Thymus (tissue), 14 donors: ENCODE measurements at places on chromosomes 1 and 21. TPM values are rescaled to one million over a fixed set of nuclear protein-coding genes. Genes with fewer than 3 reads are reported as not detected.

GRCh38 chr1:93842750-93843500 is 36.1 kb downstream of the DNTTIP2 start:
- no peak overlapping the region for H3K4me3 ChIP-seq
- DNase-seq: no peak
- H3K4me1 ChIP-seq: peaks cover 15% of the 10 kb centered on the region
- no peaks in the 10 kb centered on the region for H3K27me3 ChIP-seq
- H3K36me3 ChIP-seq: no peaks in the 10 kb centered on the region
- H3K27ac ChIP-seq: no peak overlapping the region

The NDUFS5 gene
- 359 TPM for total RNA-seq

The OPRD1 gene
- total RNA-seq: 0.05 TPM

The KRTAP19-1 gene
- total RNA-seq: not detected

DNA sequence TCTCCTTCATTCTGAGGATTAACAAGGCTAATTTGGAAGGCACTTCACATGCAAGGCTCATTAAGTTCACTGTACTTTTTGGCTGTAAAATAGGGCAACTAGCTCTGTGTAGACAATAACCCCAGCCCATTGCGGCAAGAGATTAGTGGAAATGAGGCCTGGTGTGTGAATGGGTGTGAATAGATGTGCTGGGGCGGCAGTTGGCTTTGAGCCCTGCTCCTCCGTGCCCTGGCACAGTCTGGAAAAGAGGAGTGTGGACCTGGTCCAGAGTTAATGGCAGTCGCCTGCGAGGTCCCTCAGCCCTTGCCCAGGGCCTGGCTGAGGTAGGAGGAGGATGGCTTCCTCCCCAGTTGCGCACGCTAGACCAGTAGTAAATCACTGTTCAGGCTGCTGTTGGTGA is 4.8 kb downstream of the KISS1 start:
- peaks cover 11% of the 10 kb centered on the region for H3K4me1 ChIP-seq
- no peak for DNase-seq
- H3K4me3 ChIP-seq: no peak overlapping the region
- H3K27ac ChIP-seq: no peak overlapping the region

The S100A7A gene
- not detected for total RNA-seq

DNA sequence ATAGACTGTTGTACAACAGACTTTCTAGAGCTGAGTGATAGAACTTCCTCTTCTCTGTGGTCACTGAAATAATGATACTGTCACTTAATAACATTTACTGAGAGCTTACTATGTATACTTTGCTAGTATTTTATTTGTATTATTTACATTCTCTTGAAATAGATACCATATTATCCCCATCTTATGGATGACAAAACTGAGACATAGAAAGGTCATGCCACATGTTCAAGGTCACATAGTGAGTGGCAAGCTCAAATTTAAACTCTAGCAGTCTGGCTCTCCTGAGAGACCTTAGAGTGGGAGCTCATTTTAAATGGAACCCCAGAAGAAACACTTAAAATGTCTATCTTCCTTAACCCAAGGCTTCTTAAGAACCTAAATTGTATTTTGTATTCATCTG is 266.6 kb upstream of the CAMK1G start:
- no peaks in the 10 kb centered on the region for H3K36me3 ChIP-seq
- H3K27ac ChIP-seq: no peak overlapping the region
- no peaks in the 10 kb centered on the region for H3K4me1 ChIP-seq
- DNase-seq: no peak
- H3K27me3 ChIP-seq: no peaks in the 10 kb centered on the region

DNA sequence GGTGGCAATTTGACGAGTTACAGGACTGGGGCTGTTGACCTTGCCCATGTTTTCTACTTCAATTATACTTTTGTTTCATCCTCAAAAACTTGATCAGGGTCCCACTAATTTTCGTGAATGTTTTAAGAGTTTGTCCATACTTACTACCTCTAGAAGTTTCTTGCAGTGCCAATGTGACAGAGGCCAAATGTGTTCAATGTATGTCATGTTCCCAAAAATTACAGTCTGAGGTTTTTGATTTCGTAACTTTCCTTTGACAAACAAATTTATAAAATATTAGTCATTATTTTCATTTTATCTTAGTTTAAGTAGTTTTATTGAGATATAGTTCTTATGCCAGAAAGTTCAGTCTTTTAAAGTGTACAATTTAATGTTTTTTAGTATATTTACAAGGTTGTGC is 15.3 kb downstream of the VPS13D start:
- no peaks in the 10 kb centered on the region for H3K27me3 ChIP-seq
- H3K27ac ChIP-seq: no peak overlapping the region
- no peak for DNase-seq
- peaks cover 39% of the 10 kb centered on the region for H3K36me3 ChIP-seq

- H3K4me1 ChIP-seq: no peaks in the 10 kb centered on the region
- no peak overlapping the region for H3K4me3 ChIP-seq
- DNase-seq: no peak
- H3K36me3 ChIP-seq: peaks cover 43% of the 10 kb centered on the region
Observed at GRCh38 chr1:45001011-45001481, 10.1 kb downstream of the HECTD3 start.

The RHOU gene
- 8.8 TPM for total RNA-seq

- no peak overlapping the region for H3K4me3 ChIP-seq
- no peaks in the 10 kb centered on the region for H3K27me3 ChIP-seq
- no peak for DNase-seq
- H3K4me1 ChIP-seq: no peaks in the 10 kb centered on the region
- no peaks in the 10 kb centered on the region for H3K36me3 ChIP-seq
- no peak overlapping the region for H3K27ac ChIP-seq
Observed at GRCh38 chr21:39911286-39912199, 44.3 kb downstream of the PCP4 start.

The ARHGAP30 gene
- 65.7 TPM for total RNA-seq

The HLX gene
- 2.4 TPM for total RNA-seq

The ZMPSTE24 gene
- 23.4 TPM for total RNA-seq
